HL-60 (cell line): ENCODE measurements at places on chromosomes 7 and 10.

DNA sequence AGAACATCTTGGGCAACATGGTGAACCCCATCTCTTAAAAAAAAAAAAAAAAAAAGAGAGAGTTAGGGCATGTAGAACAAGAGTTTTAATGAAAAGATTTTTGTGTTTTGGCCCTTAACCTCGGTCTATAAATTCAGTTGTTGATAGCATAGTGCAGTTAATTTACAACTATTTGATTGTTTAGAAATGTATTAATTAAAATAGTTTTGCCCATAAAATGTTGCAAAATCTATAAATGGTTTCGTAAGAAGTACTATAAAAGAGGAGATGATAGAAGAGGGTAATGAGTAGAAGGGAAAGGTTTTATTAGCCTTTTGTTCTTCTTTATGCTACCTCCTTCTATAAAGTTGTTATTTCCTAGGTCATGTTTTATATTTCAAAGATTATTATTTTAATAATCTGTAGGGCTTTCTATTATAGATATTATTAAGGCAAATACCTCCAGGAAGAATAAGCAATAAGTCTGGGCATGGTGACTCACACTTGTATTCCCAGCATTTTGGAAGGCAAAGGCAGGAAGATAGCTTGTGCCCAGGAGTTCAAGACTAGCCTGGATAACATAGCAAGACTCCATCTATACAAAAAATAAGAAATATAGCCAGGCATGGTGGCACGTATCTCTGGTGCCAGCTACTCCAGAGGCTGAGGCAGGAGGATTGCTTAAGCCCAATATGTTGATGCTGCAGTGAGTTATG, 73.3 kb downstream of the MCU start:
- no peak for DNase-seq

DNA sequence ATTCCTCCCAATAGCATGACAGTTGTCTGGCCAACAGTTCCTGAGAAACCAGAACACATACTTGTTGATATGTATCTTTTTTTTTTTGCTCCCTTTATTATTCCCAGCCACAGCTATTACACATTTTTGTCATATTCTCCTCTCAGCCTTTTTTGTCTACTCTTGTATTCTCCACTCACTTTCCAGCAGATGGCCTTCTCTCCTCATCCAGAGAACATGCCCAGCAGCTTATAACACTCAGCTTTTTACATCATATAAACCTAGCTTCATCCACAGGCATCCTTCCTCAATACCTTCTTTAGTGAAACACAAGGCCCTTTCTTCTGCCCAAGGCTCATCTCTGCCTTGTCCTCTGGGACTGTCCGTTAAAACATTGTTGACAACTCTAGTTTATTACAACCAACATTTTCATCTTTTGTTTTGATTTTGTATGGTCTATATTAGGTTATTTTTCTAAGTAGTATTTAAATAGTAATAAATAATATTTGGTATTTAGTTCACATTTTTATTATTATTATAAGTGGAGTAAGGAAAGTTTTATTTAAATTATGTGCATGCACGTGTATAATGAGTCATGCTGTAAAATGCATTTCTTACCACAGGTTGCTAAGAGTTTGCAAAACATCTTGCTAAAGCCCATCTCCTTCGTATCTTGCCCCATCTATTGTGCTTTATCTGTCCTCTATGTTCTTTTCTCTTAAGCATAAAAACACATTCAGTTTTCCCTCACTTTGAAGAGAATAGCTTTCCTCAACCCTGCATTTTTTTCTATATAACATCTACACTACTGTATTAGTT, 101.5 kb downstream of the ORC5 start:
- no peak for DNase-seq

DNA sequence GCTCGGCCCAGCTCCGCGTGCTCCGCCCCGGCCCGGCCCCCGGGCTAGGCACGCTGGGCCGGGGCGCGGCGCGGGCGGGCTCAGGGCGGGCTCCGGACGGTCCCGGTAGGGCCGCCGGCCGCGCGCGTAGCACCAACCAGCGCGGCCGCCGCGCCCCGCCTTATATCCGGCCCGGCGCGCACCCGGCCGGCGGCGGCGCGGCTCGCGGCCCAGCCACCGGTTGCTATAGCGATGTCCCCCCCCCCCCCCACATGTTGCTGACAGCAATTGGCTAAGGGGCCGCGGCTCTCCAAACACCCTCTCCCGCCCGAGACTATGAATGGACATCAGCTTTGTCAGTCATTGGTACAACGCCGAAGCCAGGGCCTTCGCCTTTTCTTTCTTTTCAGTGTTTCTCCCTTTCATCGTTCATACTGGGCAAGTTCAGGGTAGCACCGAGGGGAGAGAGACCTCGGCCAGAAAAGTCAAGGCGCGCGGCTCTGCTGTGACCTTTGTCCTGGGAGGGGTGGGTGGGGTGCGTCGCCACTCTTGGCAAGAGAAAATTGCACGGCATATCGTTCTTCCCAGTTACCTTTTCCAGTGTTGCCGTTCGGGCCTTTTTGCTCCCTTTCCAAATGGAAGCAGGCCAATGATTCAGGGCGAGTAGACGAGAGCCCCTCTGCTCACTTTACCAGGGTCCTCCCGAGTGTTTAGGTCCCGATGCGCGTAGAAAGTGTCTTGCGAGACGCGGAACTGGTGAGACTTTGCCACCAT, 354.2 kb downstream of the DNAJB6 start:
- no peak for DNase-seq

GRCh38 chr10:29668628-29669027, 33.9 kb upstream of the SVIL start:
- DNase-seq, result no peak

DNA sequence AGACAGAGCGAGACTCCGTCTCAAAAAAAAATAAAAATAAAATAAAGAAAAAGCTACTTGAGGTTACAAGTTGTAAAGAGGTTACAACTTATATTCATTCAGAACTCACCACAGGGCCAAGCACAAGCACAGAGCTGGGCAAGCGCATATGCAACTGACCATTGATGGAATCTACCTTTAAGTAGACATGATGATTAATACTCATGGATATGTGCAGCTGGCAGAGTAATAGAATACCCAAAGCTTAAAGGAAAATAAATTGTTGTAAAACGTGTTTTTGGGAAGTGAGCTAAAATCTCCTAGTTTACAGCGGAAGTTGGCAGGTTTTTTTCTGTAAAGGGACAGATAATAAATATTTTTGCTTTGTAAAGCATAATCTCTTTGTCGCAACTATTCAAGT, 111.6 kb downstream of the TMEM168 start:
- no peak for DNase-seq

- no peak for DNase-seq
These were observed 16.8 kb downstream of the PRKAG2 start for GRCh38 chr7:151859948-151860685.

GRCh38 chr10:3126741-3127346, 45.7 kb downstream of the PITRM1 start:
- no peak for DNase-seq

GRCh38 chr7:66617295-66617694, 11.4 kb upstream of the KCTD7 start:
- no peak for DNase-seq

DNA sequence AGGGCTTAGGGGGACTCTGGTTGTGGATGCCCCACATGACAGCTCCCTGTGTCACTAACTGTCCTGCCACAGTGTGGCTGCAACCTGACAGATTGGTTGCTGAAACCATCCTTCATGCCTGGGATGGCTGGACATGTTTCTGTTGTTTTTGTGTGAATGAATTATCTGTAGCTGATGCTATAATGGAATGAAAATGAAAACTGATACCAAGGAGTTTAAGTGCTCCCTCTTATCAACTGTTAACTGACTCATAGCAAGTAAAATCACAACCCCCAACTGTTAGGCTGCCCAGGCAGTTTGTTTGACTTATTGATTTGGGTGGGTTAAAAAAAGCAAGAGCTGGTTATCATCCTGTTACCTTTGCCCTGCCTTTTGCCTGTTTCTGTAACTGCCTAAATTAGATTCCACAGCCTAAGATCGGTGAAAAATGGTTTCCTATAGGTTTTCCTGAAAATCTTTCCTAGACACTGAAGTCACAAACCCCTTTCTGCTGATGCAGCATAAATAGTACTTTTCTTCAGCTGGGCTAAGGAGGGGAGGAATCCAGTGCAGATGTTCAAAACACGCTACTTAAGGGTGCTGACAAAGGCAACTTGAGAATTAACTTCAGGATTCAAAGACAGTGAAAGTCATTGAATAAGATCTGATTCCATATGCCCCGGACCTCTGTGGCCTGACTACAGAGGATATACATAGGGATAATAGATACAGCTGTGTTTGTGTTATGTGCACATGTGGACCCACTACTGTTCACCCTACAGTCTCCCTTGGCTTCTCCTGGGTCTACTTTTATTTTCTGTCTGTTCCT, 5.7 kb downstream of the FRAT2 start:
- DNase-seq, result no peak

DNA sequence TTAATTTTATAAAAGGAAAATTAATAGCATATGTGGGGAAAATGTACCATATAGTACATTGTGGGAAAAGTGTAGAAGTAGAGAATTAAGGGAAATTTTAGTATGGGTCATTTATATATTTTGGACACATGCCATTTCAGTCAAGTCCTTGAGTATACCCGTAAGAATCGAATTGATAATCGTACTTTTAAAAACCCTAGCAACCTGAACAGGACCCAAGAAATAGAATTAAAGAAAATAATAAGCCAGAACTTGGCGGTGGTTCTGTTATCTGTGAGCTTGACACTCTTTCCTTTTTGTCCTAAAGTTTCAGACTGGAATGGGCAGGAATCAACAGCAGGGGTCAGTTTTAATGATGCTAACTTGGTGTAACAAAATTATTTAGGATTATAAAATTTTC, 221.0 kb downstream of the CDK14 start:
- DNase-seq, result no peak

- no peak for DNase-seq
These were observed at the start of the genes ATP6V0A4 and TMEM213 for GRCh38 chr7:138797715-138798320. ATP6V0A4 (minus strand) TSS chr7:138798196; CDS start chr7:138771247, 26,949 bp downstream. TMEM213 (plus strand) TSS chr7:138797994; CDS start chr7:138798105, 111 bp downstream.

DNA sequence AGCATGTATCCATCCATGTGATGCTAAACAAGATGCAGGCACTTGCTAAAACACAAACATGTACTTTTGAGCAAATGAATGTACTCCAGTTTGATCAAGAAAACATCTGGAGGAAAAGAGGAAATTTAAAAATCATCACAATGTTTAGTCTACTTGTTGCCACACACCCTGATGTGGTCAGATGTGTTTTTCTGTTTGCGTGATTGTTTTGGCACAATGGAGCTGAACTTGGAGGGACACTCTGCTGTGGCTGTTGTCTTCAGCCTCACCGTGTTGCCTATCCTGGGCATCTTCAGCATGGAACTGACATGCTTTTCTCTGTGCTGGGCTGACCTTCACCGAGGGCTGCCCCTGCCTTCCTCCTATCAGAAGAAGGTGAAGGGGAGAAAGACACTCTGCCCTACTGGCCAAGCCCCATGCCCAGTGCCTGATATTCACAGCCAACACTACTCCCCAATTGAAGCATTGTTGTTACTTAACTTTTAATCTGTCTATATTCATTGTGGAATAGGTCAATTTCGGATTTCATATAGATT, 268.3 kb upstream of the IGFBP3 start:
- no peak for DNase-seq

- peak; percentile 70 for DNase-seq
These were observed 42.4 kb upstream of the GDF10 start for GRCh38 chr10:47257396-47258120.

- no peak for DNase-seq
These were observed 5.7 kb upstream of the TAS2R39 start for GRCh38 chr7:143177374-143178119.

DNA sequence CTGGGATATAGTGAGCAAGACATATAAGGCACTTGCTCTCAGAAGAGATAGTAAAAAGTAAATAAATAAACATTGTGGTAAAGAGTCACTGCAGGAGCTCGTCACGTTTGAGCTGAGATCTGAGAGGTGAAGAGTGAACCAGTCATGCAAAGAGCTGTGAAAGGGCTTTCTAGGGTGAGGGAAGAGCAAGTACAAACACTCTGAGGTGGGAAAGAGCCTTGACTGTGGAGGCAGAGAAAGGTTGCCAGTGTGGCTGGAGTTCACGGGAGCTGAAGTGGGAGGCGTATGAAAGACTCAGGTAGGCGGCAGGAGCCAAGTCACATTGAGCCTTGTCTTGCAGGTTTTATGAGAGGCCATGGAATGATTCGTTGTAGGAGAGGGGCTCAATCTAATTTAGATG, 141.0 kb downstream of the C1GALT1 start:
- DNase-seq, result no peak

GRCh38 chr10:93493162-93493561, 3.2 kb upstream of the CEP55 start:
- DNase-seq, result no peak

- no peak for DNase-seq
These were observed 89.7 kb downstream of the POLR1F start for GRCh38 chr7:19619122-19619521.

- no peak for DNase-seq
These were observed 61.1 kb upstream of the NPSR1 start for GRCh38 chr7:34596887-34597286.

- no peak for DNase-seq
These were observed 72.7 kb upstream of the TRIL start for GRCh38 chr7:29030781-29031275.

- no peak for DNase-seq
These were observed 920 bp downstream of the PRLHR start for GRCh38 chr10:118594392-118595063.

DNA sequence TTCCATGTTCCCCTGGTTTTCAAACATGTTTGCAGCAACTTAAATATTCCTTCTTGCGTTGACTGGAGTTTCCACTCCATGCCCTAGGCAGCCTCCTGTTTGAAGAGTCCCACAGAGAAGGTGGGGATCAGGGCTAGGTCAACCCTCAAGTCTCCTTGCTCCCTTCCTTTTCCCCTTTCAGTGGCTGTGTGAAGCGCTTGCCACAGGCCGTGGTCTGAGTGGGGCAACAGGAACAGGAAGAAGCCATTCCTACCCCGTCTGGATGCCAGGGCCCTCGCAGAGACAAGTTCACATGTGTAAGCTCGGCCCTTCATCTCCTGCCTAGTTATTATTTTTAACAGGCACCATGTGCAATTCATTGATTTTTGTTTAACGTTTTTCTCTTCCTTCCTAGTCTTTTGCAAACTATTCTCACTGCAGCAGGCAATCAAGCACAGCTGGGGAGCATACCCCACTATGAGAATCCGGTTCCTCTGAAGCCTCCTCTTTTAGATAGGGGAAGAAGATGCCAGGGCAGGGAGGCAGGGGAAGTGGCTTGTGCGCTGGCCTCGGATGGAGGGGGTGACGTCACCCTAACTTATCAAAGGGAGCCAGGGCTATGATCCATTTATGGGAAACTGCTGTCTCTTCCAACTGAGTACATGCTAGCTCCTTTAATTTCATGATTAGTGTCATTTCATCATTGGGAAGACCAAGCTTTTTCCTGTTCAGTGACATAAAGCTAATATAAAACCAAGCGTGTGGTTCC, 64.2 kb downstream of the PRLHR start:
- peak; percentile 70 for DNase-seq

DNA sequence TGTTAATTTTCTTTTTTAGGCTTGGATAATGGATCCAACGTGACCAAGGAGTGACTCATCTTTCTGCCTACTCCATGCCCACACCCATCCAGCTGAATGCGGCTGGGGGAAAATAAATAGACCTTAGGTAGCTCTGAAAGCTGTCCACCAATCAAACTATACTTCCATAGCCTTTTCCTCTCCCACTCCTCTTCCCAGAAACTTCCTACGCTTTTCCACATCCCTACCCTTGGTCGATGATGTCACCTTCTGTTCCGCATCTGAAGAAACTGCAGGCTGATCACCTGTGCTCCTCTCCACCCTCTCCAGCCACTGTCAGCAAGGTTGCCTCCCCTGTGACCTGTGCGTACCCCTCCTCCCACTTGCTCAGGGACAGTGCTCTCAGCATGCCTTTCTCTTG, 359.8 kb upstream of the KLF6 start:
- DNase-seq, result no peak

- no peak for DNase-seq
These were observed 270.1 kb downstream of the CACNA2D1 start for GRCh38 chr7:82173400-82174021.

- no peak for DNase-seq
These were observed 527.4 kb downstream of the PTPRN2 start for GRCh38 chr7:158060216-158060615.
